ENCODE measurements at places on chromosomes 2 and 18. TPM values are rescaled to one million over a fixed set of nuclear protein-coding genes. Genes with fewer than 3 reads are reported as not detected.

- no peak for DNase-seq
Observed at GRCh38 chr18:57353137-57353939, 981 bp downstream of the ST8SIA3 start.

DNA sequence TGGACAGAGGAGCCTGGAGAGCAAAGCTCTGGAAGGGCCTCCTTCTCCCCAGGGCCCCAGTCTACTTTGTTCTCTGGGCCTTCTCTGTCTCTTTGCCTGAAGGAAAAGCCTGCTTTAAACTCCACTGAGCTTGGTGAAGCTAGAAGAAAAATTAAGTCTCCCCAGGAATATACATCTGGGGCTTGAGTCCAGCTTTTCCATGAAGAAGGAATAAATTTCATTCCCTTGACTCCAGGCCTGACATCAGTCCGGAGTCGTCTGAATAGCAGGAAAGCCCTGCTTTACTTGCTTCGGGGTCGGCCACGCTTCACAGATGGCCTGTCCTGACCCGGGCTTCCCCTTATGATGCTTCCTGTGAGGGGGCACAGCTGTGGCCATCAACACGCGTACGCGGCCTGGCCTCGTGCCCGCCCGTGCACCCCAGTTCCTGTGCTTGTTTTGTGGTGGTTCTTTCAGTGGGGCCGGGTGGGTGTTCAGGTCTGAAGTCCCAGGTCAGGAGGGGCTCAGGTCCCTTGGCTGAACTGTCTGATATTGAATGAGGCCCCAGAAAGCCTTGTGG lies 73.6 kb downstream of the ACOXL start:
- no peak for DNase-seq

DNA sequence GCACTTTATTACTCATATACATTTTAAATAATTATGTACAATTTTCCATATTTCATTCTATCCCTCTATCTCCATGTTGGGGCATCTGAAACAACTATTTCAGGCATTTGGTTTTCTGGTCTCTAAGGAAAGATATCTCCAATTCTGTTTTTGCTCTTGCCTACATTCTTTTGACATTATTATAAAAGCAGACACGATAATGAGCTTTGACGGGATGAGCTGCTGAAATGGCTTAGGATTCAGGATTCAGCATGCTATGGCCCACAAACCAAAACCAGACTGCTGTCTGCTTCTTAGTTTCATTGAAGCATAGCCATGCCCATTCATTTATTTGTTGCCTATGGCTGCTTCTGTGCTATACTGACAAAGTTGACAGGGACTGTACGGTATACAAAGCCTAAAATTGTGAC lies 42.7 kb upstream of the GLS start:
- DNase-seq: no peak

ALLC gene
- not detected for total RNA-seq

IMMT gene
- 45.8 TPM for total RNA-seq
